ENCODE measurements at places on chromosomes 3 and 15. TPM values are rescaled to one million over a fixed set of nuclear protein-coding genes. Genes with fewer than 3 reads are reported as not detected.

The MYL3 gene
- 0.83 TPM for total RNA-seq

The IQCF5 gene
- total RNA-seq: not detected

The HRH1 gene
- total RNA-seq: 3.7 TPM

DNA sequence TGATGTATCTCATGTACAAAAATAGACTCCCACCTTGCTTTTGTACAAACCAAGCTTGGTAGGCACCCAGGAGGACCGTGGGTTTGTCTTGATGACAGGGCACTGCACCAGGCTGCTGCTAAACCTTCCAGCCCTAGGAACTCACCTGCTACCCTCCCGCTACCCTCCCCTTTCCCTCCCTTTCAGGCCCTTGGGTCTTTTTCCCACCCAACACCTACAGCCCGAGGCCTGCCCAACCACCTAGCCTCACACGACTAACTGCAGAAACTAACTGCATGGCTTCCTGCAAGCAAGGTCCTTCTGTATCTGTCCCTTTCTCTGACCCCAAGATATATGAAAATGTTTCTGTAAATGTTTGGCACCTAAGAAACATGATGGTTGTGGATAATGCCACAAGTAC is 11.1 kb downstream of the PPM1M start:
- H3K4me3 ChIP-seq: no peak overlapping the region
- peaks cover 96% of the 10 kb centered on the region for H3K36me3 ChIP-seq
- no peaks in the 10 kb centered on the region for H3K27me3 ChIP-seq
- no peak overlapping the region for H3K27ac ChIP-seq

DNA sequence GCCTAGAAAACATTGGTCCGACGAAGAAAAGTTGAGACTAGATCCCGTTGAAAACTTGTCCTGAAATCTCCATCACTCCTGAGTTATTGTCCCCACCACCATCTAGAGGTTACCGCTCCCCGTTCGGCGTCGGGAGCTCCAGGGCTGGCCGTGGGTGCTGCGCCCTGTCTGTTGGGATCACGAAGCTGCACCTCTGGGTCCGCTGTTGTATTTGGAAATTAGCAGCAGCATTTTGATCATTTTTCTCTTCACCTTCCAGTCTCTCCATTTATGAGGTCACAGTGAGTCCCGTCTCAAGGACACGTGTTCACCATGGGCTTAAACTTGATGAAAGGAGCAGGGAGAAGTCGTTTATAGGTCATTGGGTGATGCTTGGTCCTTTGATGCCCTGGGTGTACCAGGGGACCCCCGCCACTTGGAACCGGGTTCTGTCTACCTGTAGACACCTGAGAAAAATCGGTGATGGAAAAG is 565 bp downstream of the MANF start:
- no peak for DNase-seq
- H3K36me3 ChIP-seq: peaks cover 11% of the 10 kb centered on the region

DNA sequence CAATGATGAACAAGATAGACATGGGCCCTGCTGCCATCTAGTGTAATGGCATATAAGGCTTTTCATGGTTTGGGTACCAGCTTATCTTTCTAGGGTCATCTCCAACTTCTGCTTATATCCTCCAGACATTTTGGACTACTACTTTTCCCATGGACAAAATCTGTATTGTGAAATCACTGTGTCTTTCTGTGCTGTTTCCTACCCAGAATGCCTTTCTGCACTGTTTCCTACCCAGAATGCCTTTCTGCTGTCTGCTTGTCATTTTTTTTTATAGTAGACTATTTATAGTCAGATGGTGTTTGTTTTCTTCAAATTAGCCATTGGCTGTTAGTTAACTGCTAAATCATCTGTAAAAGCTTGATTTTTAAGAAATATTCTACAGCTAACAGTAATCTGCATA is 20.1 kb downstream of the VPS8 start:
- H3K4me3 ChIP-seq: no peak overlapping the region
- DNase-seq: no peak
- H3K27me3 ChIP-seq: no peaks in the 10 kb centered on the region
- no peak overlapping the region for H3K27ac ChIP-seq
- no peaks in the 10 kb centered on the region for H3K4me1 ChIP-seq

- peaks cover 48% of the 10 kb centered on the region for H3K4me1 ChIP-seq
- DNase-seq: no peak
- no peak overlapping the region for H3K4me3 ChIP-seq
Measured at GRCh38 chr15:56989411-56989924, 71.0 kb downstream of the TCF12 start.

GRCh38 chr3:120468635-120469295 is 18.0 kb upstream of the FSTL1 start:
- H3K4me3 ChIP-seq: no peak overlapping the region
- DNase-seq: no peak
- no peaks in the 10 kb centered on the region for H3K36me3 ChIP-seq
- no peaks in the 10 kb centered on the region for H3K27me3 ChIP-seq
- H3K4me1 ChIP-seq: peaks cover 24% of the 10 kb centered on the region

- H3K27ac ChIP-seq: no peak overlapping the region
- no peaks in the 10 kb centered on the region for H3K27me3 ChIP-seq
- H3K4me1 ChIP-seq: no peaks in the 10 kb centered on the region
- H3K36me3 ChIP-seq: no peaks in the 10 kb centered on the region
- DNase-seq: no peak
- H3K4me3 ChIP-seq: no peak overlapping the region
Measured at GRCh38 chr3:168327856-168328255, 232.1 kb upstream of the GOLIM4 start.

DNA sequence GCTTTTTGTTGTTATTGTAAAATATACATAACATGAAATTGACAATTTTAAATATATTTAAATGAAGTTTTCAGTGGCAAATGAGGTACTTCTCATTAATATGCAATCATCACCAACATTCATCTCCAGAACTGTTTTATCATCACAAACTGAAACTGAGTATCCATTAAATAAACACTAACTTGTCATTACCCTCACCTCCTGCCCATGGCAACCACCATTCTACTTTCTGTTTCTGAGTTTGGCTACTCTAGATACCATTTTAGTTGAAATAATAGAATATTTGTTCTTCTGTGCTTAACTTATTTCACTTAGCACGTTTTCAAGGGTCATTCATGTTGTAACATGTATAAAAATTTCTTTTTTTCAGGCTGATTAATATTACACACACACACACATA is 834.3 kb downstream of the PLOD2 start:
- no peaks in the 10 kb centered on the region for H3K4me1 ChIP-seq
- no peak for DNase-seq
- no peaks in the 10 kb centered on the region for H3K27me3 ChIP-seq

DNA sequence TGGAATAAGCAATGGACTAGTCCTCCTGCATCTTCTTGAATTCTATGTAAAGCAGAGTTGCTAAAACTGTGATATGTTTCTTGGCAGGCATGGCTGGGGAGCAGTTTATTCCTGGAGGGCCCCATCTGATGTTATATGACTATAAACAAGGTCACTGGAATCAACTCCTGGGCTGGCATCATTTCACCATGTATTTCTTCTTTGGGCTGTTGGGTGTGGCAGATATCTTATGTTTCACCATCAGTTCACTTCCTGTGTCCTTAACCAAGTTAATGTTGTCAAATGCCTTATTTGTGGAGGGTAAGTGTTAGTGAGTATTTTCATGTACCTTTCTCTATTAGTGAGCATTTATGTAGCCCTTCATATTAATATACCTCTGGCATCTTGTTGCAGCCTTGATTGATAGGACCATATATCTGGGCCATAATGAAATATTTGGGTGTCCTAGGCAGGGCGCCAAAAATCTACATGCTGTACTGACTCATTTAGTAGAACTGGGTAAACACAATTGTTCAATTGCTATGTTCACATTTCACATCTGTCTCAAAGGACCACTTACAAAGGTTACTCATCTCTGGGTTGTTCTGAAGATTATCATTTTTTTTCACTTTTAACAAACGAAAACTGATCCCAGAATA is 52.6 kb upstream of the ADGRG7 start:
- no peak for DNase-seq
- no peak overlapping the region for H3K4me3 ChIP-seq
- H3K36me3 ChIP-seq: no peaks in the 10 kb centered on the region
- H3K27ac ChIP-seq: no peak overlapping the region

All from esophagus muscularis mucosa (tissue), 4 donors.